ENCODE measurements at places on chromosomes 2 and 18.

GRCh38 chr2:3595404-3595803 lies 492 bp downstream of the COLEC11 start:
- DNase-seq, result no peak

- DNase-seq, result no peak
Measured at GRCh38 chr2:163934131-163934530, 198.3 kb upstream of the FIGN start.

DNA sequence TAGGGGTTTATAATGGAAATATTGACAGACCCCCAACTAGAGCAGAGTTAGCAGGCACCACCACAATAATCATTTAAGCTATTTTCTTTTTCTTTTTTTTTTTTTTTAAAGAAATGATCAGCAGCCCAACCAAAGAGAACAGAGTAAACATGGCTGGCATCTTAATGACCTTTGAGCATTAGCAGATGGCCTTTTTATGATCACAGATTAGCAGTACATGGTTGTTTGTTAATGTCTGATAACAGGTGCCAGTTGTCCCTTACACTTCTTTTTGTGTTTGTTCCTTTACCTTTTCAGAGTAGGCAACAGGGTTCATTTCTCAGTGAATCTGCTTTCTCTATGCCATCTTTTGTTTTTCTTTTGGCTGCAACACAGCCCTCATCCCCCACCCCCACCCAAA lies 747.0 kb downstream of the BCL11A start:
- DNase-seq, result no peak

- DNase-seq, result no peak
Measured at GRCh38 chr2:26542194-26542455, 64.2 kb upstream of the OTOF start.

Data from CD4-positive, alpha-beta T cell treated with Interleukin-10 for 1 hour (primary cell).